ENCODE measurements at places on chromosomes 4 and X. TPM values are rescaled to one million over a fixed set of nuclear protein-coding genes. Genes with fewer than 3 reads are reported as not detected.

CCNB3 gene
- 0.50 TPM for total RNA-seq

MRFAP1 gene
- 272 TPM for total RNA-seq

PCDH11X gene
- total RNA-seq: not detected

NAA11 gene
- total RNA-seq: not detected

GAGE2A gene
- not detected for total RNA-seq

FRYL gene
- 9.2 TPM for total RNA-seq

YY2 gene
- 2.2 TPM for total RNA-seq

SAGE1 gene
- not detected for total RNA-seq

TEX13C gene
- total RNA-seq: not detected

NAP1L3 gene
- total RNA-seq: 0.35 TPM

MCTS1 gene
- 98.0 TPM for total RNA-seq

ATP2B3 gene
- total RNA-seq: 0.31 TPM

DOCK11 gene
- total RNA-seq: 6.3 TPM

MAGEA8 gene
- total RNA-seq: not detected

GUCY2F gene
- not detected for total RNA-seq

IGBP1 gene
- total RNA-seq: 64.0 TPM

TBCK gene
- total RNA-seq: 2.7 TPM

PABPC4L gene
- 0.07 TPM for total RNA-seq

CRMP1 gene
- total RNA-seq: 4.0 TPM

KCND1 gene
- total RNA-seq: 1.1 TPM

DDIT4L gene
- 0.21 TPM for total RNA-seq

SYN1 gene
- 0.25 TPM for total RNA-seq

REPS2 gene
- total RNA-seq: 1.5 TPM

CT47B1 gene
- total RNA-seq: not detected

ITGB1BP2 gene
- total RNA-seq: 1.1 TPM

Measured in A549 treated with Hydrocortisone at 1 μM for 4 hours (cell line).